ENCODE measurements at places on chromosomes 6 and 20.

GRCh38 chr6:12605888-12606345, 110.7 kb upstream of the PHACTR1 start:
- peak; percentile 76 for DNase-seq

DNA sequence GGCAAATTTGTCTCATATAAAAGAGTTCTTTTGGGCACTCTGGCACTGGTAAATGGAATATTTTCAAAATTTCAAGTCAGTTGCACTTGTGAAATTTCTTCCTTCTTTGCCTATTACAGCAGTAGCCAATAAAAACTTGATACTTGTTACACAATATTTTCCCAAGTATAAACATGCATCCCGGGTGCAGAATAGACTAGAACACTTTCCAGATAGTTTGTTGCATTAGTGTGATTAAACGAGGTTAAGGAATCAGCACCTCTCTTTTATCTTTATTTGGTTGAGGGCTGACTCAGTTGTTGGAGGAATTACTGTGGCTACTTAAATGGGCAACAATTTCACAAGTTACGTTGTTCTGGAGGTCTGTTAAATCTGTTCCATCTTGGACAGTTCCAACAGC, 467.5 kb downstream of the CDKAL1 start:
- DNase-seq, result no peak

- DNase-seq, result peak; percentile 89
Observed at GRCh38 chr20:38167851-38168760, 3.0 kb upstream of the TGM2 start.

GRCh38 chr6:106866875-106867658, 107.5 kb downstream of the CD24 start:
- DNase-seq, result no peak

DNA sequence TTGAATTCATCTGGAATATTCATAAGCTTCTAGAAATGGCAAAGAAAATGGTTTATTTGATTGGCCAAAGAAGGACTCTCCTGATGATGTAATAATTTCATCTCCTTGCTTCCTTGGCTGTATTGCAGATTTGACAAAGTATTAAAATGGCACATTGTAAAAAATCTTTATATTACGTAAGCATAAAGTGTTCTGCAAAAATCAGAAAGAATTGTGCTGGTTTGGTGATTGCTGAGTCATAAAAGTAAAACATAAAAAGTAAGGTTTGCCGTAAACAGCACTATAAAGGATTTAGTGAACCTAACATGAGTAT, 255.9 kb upstream of the RREB1 start:
- DNase-seq, result no peak

DNA sequence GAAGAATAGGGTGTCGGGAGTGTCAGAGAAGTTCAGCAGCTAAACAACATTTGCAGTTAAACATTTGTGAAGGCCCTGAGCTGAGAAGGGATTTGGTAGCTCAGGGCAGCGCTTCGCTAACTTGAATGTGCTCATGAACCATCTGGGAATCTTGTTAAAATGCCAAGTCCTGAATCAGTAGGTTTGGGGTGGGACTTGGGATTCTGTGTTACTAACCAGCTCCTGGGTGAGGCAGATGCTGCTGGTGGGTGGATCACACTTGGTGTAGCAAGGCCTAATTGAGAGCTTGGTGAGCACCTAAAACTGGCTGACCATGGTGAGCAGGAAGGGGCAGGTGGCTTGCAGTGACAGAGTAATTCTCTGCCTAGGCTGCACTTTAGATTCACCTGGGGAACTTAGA, 5.9 kb downstream of the PTPRA start:
- DNase-seq, result peak; percentile 15
